ENCODE measurements at places on chromosomes 7 and 10. TPM values are rescaled to one million over a fixed set of nuclear protein-coding genes. Genes with fewer than 3 reads are reported as not detected.

DNA sequence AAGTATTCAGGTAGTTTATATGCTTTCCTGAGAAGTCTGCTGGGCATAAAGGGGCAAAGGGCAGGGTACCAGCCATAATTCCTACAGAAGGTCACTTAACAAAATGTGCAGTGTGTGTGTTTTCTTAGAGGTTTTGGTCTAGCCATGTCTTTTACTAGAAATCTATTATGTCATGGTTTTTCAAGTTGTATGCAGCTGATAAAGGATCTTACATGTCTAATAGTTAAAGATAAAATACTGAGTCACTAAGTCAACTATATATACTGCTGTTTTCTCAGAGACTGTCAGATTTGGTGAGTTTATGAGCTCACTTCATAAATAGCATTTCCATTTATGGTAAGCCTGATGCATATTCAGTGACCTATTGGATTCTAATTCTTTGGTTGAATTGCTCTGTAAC is 7.7 kb downstream of the CASP2 start:
- DNase-seq: no peak

DNA sequence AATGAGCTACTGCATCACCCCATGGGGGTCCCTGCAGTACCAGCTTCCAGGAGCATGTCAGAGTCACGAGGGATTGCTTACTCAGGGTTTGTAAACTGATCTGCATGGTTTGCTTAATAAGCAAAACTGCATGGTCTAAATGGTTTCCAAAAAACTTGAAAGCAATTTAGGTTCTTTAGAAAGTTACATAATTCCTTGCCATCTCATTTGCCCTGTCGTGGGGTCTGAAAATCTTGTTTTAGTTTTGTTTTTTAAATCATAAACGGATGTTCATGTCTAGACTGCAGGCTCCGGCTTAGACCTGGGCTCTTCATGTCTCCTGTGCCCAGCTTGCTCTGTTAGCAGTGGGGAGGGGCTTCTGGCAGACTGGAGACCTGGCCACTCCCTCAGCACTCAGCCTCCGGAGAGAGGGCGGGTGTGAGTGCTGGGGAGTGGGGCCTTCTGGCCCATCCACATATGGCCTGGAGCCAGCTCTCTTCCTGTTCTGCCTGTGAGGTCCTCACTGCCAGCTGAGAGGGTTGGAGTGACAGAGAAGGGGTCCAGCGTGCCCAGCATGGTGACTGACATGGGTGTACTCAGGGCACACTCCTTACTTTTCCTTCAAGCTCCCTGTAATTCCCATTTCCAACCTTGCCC is 17.5 kb downstream of the PRF1 start:
- DNase-seq: no peak

- no peak for DNase-seq
These were observed 261.0 kb upstream of the KLF6 start for GRCh38 chr10:4046030-4046429.

DNA sequence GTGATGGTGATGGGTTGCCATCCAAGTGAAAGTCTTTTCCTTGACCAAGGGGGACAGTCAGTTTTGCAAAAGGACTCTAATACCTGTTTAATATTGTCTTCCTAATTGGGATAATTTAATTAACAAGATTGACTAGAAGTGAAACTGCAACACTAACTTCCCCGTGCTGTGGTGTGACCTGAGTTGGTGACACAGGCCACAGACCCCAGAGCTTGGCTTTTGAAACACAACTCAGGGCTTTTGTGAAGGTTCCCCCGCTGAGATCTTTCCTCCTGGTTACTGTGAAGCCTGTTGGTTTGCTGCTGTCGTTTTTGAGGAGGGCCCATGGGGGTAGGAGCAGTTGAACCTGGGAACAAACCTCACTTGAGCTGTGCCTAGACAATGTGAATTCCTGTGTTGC is 6.9 kb downstream of the PPIF start:
- no peak for DNase-seq

DNA sequence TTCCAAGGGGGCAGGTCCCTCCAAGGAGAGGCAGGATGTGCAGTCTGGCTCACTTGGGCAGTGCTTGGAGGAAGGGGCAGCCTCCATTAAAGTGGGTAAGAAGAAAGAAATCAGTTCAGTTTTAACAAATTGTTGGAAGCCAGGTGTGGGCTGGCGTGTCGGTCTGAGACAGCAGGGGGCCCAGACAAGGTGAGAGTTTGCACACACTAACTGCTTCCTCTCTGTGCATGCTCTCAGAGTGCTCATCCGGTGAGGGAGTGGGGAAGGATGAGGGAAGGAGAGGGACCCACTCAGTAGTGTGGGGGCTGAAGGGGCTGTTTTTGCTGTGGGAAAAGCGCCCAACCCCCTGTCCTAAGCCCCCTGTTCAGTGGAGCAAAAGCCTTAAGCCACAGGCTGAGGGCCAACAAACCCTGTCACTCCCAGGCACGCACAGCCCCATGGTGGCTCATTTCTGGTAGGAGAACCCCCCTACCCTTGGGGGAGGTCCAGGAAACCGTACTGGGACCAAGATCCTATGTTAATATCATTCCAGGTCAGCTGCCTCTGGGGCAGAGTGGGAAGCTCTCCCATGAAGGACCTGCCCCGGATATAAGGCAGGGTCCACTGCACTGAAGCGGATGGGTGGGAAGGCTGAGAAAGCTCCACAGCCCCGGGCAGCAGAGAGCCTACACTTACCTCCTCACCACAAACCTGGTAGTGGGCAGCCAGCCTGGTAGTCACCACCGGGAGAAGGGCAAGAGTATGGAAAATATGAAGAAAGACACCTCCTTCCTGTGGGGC is 5.1 kb upstream of the PCBD1 start:
- no peak for DNase-seq

GRCh38 chr10:21170216-21170615 is 273.1 kb upstream of the NEBL start:
- no peak for DNase-seq

GRCh38 chr7:34013421-34013820 is 108.1 kb downstream of the BMPER start:
- no peak for DNase-seq

GRCh38 chr7:44280993-44281721 is 44.2 kb downstream of the CAMK2B start:
- peak; percentile 15 for DNase-seq

GRCh38 chr10:13439313-13440184 is 89.3 kb downstream of the BEND7 start:
- DNase-seq: peak; percentile 60

- DNase-seq: no peak
These were observed 12.0 kb upstream of the ZNF33B start for GRCh38 chr10:42650374-42650773.

DNA sequence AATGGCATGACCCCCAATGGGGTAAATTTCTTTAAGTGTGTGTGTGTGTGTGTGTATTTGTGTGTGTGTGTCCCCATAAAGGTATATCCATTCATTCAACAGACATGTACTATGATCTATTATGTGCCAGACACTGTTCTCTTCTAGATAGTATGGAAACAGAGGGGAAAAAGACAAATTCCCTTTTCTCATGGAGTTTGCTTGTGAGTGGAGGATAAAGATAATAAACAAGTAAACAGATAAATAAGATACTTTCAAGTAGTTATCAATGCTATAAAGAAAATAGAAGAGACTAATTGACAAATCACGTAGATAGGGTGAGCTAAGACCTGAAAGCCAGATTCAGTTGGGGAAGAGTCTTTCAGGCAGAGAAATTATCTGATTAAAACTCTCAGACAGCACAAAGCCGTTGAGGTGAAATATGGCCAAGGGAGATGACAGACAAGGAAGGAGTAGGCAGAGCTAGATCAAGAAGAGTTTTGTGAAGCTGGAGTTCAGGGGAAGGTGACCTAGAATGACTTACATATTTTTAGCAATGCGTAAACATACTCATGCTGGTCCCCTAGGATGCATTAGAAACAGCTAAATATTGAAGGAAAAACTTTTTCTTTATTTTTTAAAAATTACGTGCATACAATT is 45.2 kb upstream of the DMTF1 start:
- DNase-seq: no peak

DNA sequence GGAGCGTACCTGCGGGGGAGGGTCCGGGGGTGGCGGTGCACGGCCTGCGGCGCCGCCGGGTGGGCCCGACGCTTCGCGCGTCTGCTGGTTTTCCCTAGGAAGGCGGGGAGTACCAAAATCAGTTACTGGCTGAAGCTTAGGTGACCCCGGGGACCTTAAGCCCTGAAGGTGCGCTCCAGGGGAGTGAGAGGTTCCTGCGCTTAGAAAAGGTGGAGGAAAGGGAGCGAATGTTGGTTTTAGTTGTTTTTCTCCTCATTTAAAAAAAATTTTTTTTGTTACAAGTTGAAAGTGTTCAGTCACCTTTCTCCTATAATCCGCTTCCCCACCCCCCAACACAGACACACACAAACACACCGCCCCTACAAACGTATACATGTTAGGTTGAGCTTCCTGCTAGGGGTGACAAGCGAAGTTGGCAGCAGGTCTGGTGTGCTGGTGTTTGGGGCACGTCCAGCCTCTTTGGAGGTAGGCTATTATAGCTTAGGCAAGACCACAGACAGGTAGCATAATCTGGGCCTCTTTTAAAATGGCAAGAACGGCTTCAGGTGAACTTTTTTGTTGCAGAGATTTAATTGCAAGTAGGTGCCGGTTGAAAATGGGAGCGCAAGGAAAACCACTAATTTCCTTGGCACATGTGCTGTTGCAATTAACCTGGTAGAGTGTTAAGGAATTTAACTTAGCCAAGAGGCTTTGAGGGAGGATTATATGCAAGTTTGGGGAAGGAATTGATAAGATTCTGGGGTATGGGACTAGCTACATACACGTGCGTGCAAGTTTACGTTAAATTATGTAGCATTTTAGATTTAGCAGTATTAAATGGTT is 945 bp downstream of the ADD3 start:
- peak; percentile 64 for DNase-seq

DNA sequence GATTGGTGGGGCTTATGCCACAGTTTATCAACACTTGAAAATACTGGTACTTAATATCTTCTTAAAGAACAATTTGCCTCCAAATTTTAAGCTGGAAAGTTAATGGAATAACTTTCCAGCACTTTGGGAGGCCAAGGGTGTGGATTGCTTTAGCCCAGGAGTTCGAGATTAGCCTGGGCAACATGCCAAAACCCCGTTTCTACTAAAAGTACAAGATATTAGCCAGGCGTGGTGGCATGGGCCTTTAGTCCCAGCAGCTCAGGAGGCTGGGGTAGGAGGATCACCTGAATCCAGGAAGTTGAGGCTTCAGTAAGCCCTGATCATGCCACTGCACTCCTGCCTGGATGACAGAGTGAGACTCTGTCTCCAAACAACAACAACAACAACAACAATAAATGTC is 56.0 kb downstream of the PRF1 start:
- DNase-seq: peak; percentile 53

- DNase-seq: no peak
These were observed 1.2 kb upstream of the MLLT10 start for GRCh38 chr10:21532694-21533466.

DNA sequence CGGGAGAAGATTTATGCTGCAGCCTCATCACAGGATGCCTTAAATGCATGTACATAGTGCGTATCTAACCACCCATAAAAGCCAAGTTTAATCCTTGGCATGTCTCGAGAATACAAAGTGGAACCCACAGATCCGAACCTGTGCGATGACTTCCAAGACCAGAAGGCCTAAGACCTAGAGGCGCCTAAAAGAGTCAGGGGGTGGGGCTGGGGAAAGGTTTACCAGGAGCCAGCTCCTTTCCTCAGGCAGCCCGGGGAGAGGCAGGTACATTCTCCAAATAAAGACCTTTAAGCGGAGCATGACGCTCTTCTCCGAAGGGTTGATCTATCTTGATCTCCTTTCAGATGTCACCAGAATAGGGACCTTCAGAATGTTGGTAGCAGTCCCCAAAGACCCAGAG is 9.7 kb downstream of the SP8 start:
- DNase-seq: no peak

- DNase-seq: no peak
These were observed 295.0 kb downstream of the BICC1 start for GRCh38 chr10:58807629-58808022.

- no peak for DNase-seq
These were observed 21.8 kb downstream of the ITPRIP start for GRCh38 chr10:104316321-104317099.

GRCh38 chr7:117259615-117260014 is 63.2 kb downstream of the WNT2 start:
- DNase-seq: no peak

DNA sequence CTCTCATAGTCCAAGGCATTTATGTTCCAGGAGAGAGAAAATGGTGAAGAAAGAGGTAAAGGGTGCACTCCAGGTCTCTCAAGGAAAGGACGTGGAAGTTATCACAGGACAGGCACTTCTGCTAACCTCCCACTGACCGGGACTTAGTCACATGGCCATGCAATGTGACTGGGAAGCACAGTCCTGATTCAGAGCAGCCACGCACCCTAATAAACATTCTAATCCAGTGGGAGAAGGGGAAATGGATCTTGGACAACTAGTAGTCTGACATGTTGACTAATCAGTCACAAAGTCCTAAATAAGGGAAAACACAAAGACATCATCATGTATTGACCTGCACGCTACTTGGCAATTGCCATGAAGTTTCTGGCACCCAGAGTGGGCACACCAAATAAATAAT is 417.5 kb upstream of the ZMIZ1 start:
- no peak for DNase-seq

DNA sequence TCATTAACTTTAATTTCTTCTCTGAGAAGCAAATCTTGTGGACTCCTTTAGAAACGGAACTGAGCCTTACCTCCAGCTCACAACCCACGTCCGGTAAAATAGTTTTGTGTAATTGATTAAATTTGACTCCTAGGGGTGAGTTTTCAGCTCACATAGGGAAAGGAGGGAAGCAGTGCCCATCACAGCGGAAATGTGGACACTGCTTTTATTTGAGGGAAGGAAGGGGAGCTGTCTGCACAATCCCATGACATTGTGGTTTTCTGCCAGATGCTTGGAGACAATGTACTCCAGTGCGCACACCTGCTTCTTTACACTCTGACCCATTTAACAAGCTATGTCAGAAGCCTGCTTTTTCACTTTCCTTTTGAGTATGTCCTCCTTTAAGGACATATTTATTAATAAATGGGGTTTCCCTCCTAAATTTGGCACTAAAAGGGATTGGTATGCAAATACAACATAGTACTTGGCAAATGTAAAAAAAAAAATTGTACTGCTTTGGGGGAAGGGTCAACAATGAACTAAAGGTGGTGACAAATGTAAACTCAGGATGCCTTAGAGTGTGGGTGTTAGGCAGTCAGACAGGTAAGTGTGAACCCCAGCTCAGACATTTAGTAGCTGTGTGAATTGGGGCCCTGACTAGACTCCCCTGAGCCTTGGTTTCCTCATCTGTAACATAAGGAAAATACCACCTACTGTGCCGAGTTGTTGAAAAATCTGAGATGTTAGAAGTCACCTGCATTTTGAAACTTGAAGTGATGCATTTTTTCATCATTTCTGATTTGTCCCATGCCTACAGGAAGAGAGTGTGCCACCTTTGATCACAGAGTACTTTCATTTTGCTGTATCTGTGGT is 90.2 kb upstream of the KLF6 start:
- DNase-seq: no peak

DNA sequence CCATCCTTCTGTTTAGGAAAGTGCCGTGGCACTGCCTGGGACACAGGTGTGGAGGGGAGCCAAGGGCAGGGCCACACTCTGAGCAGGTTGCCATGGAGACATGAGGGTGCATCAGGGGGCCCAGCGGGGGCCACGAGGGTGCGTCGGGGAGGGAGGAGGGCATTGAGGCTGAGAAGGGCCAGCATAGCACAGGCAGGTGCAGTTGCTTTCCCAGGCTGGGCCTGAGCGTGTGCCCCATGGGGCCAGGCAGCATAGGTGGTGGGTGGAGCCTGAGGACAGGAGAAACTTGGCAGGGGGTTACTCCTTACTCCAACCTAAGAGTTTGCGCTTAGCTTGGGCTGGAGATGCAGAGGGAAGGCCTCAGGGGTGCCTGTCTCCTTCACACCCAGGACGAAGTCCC is 15.2 kb downstream of the YKT6 start:
- no peak for DNase-seq

The ADAP1 gene
- total RNA-seq: 6.3 TPM

The SORCS1 gene
- total RNA-seq: 2.5 TPM

The CCL24 gene
- total RNA-seq: not detected

The RAB19 gene
- total RNA-seq: not detected

The KIAA1549 gene
- total RNA-seq: 1.5 TPM

Measured in right cardiac atrium (tissue), 5 donors.